ENCODE measurements at places on chromosomes 7 and 10. TPM values are rescaled to one million over a fixed set of nuclear protein-coding genes. Genes with fewer than 3 reads are reported as not detected.
A peak's percentile ranks its signal among the peaks of the same experiment; 100 is the strongest.

ADCYAP1R1 gene
- not detected for total RNA-seq

RAB19 gene
- 12.8 TPM for total RNA-seq

RNF32 gene
- 0.90 TPM for total RNA-seq

GPER1 gene
- total RNA-seq = not detected

CCDC136 gene
- 7.7 TPM for total RNA-seq

HSPA12A gene
- 0.41 TPM for total RNA-seq

- peak; percentile 24 for DNase-seq
Observed at GRCh38 chr10:110993024-110993693, 73.8 kb downstream of the SHOC2 start.

- no peak for DNase-seq
Observed at GRCh38 chr7:119397156-119397555, 875.8 kb upstream of the KCND2 start.

GRCh38 chr10:130859427-130859826 is 452.1 kb downstream of the TCERG1L start:
- DNase-seq = no peak

DNA sequence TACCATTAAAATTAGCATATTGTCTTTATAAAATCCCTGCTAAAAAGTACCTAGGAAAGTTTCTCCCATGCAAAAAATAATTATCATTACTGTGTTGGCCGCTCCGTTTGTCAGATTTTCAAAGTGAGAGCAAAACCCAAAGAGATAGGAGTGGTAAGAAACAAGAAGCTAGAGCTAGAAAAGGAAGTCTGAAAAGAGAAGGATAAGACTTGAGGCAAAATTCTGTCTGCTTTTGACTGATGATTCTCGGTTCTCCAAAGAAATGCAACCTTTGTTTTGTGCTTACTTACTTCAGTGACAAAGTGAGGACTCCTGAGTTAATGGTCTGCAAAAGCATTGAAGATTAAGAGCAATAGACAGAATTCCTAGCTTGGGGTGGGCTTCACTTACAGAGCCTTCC is 33.3 kb upstream of the CAPZA2 start:
- DNase-seq = no peak

DNA sequence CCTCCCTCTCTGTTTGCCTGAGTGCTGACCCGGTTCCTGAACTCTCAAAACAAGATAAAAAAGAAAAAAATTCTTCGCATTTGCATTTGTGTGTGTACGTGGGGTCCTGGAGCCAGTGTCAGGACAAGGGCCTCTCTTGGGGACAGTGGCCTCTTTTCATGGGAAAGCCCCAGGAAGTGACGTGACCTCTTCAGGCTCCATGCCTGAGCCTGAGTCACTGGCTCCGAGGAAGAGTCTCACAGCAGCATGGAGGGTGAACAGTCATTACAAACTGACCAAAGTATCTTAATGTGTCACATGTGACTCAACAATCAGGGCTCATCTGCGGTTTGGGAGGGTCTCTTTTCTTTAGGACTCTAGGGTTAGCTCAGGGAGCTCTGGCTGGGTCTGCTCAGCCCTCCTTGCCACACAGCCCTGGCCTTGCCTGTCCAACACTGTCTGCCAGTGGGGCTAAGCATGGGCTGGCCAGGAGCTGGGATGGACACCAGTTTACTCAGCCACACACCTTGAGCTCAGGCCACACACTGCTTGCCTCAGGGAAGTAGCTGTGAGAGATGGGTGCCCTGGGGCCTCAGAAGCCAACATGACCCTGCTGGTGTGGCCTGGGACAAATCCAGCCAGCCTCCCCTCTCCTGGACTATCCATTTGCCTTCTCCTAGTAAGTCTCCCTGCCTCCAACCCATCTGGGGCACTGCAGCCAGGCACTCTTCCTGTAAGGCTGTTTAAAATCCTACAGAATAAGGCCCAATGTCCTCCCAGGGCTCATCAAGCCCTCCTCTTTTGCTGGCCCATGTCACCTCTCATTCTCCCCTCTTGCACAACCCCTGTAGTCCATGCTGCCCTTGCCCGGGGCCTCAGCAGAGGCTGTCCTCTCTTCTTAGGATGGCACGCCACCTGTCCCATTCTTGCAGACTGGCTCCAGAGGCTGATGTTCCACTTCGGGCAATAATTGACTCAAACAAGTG is 10.5 kb downstream of the TMEM273 start:
- peak; percentile 83 for DNase-seq

DNA sequence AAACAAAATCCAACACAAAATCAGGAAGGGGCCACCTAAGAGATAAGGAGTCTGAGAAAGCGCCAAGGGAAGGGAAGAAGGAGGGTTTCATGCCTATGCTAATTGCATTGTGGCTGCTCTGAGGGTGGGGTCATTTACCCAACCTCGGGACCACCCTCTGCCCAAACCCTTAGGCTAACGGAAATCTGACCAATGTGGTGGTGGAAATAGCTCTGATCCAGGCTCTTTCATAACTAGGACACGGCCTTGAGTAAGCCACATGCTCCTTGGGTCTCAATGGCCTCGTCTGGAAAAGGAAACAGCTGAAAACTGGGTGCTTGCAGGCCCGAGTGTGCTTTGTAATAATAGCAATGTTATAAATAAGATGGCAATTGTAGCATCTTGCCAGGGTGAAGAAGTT is 14.9 kb upstream of the SRGN start:
- no peak for DNase-seq

GRCh38 chr10:117619223-117619622 is 76.7 kb downstream of the EMX2 start:
- DNase-seq = no peak

- DNase-seq = no peak
Observed at GRCh38 chr7:33155811-33156210, 26.4 kb downstream of the BBS9 start.

DNA sequence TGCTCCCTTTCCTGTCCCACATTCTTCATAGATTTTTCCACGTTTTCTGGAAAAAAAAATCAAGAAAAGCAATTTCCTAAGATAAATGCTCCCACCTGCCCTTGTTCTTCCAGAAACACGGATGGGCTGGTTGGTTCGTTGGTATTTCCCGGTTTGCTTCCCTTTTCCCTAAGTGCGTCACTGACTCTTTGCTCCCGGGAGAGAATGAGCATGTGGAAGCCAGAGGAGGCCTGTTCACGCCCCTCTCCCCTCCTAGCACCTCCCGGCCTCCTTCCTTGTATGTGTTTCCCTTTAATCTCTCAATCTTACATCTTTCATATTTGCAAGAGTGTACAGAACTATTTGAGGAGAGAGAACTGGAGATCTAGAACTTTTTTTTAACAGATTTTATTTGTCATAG is 442.0 kb downstream of the GFRA1 start:
- no peak for DNase-seq

DNA sequence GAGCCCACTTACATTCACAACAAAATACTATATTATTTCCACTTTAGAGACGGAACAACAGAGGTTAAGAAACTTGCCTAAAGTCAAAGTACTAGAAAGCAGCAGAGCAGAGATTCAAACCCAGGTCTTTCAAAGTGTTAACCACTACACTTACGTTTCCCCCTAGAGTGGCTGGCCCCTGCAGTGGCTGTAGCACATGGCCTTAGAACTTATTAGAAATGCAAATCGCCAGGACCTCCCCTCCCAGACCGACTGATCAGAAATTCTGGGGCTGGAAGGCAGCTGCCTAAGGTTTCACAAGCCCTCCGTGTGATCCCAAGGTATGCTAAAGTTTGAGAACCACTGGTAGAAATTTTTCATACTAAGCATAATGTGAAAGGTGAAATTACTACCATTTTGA is 8.1 kb downstream of the MPP7 start:
- no peak for DNase-seq

GRCh38 chr10:25758041-25758457 is 176.0 kb upstream of the MYO3A start:
- DNase-seq = peak; percentile 18

DNA sequence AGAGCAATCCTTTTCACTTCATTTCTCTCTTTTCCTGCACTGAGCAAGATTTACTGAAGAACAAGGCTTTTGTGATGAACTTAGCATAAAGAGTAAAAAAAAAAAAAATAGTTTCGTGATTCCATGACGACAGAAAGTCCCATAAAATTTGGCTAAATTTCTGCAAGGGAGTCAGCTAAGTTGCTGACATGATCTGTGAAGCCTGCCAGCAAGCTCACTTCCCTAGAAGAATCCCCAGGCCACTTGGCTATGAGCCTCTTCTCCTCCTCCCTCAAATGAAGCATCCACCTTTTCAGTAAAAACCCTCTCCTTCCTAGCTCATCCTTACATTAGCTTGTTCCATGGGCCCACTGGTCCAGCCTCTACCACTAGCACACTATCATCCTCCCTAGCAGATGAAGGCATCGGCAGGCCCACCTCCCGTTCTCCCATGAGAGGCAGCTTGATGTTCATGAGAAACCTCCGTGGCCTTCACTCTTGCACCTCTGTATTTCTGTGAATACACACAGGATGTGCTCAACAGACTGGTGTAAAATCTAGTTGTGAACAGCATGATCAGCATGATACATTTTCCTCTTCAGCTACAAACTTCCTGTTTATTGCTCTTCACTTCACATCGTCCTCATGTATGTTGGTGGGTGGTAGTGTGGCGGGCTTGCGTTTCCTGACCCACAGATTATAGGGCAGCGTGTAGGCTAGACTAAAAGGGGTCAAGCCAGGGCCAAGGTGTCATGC is 30.9 kb downstream of the GIMAP8 start:
- DNase-seq = peak; percentile 56

GRCh38 chr7:101856473-101857357 is 39.3 kb downstream of the CUX1 start:
- DNase-seq = peak; percentile 89

- no peak for DNase-seq
Observed at GRCh38 chr7:120475994-120476393, 203.0 kb downstream of the KCND2 start.

DNA sequence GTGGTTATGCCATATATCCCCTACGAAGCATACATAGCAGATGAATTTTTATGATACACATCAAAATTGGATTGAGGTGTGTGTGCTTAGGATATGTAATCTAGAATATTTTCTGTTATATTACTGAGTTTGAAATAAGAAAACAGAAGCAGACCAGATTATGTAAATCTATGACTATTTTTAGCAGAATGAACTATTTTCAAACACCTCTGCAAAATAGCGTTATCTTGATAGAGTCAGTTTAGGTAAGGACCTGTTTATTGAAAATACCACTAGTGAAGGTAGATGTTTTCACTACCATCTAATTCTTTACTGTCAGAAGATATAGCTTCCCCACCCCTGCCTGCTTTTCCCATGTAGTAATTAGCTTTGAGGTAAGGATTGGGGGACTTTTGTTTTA is 9.1 kb downstream of the LANCL2 start:
- no peak for DNase-seq

DNA sequence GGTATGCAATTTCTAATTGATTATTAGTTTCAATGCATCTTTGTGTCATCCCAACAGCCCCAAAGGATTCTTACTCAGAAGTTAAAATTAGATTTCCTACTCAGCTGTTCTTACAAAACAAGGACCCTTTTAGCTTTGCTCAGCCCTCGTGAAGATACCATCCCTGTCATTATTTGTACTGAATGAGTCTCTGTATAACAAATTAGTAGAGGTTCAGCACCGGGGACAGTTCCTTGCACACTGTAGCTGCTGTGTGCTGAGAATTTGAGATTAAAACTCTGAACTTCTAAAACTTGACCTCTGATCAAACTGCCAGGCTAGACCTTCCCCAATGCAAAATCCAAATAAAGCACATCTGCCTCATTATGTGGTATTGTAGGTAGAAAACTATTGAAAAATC is 299.1 kb downstream of the LHFPL3 start:
- DNase-seq = peak; percentile 26

DNA sequence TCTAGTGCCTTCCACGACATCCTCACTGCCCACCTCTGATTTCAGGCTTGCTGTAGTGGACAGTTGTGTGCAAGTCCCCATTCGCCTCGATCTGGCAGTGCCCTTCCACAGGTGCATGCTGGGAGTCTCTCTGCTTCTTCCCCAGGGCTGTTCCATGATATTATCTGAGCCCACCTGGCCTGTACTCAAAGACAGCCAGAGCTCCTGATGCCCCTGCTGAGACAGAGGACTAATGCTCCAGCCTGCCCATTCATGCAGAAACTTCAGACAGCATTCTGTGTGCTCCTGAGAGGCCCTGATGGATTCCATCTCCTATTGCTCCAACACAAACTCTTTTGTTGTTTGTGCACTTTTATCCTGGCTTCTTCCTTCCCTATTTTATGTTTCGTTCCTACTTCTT is 164.8 kb upstream of the PRSS58 start:
- no peak for DNase-seq

Measured in activated CD4-positive, alpha-beta T cell treated with anti-CD3 and anti-CD28 coated beads for 36 hours (primary cell).